ENCODE measurements at places on chromosomes 5 and 9.

GRCh38 chr5:180975338-180975737, 13.3 kb upstream of the BTNL3 start:
- no peak for DNase-seq

DNA sequence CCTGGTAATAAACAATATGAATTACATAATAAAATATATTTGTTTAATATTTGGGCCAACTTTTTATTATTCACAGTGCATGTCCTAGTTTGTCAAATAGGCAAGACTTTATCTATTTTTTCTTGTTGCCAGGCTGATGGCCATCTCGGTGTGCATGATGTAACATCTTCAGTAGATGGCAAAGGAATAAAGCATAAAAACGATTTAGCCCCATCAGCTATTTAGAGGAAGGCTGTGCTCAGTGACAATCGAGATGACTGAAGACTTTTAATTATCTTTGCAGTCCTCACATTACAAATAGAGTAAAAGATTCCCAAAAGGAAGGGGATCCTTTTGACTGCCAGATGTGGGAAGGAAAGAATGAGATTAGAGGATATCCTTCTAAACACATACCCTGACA, 358.5 kb downstream of the PTPRD start:
- no peak for DNase-seq

GRCh38 chr5:129652349-129653056, 95.4 kb upstream of the MINAR2 start:
- no peak for DNase-seq

GRCh38 chr5:102223542-102224477, 72.3 kb downstream of the SLCO4C1 start:
- DNase-seq = no peak

GRCh38 chr5:146188358-146188757, 5.9 kb upstream of the LARS1 start:
- no peak for DNase-seq

DNA sequence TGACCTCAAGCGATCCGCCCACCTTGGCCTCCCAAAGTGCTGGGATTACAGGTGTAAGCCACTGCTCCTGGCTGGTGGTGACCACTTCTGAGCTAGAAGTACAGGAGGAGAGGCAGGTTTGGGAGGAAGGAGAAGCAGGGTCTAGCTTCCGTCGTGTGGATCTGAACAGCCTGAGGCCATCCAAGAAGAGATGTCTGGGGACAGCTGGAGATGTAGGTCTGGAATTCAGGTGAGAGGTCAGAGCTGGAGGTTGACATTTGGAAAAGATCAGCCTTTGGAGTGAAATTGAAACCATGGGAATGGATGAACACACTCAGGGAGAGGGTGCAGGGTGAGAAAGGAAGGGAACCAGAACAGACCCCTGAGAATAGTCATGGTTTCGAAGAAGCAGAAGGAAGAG, 33.2 kb upstream of the GGTA1 start:
- no peak for DNase-seq

- DNase-seq = no peak
Observed at GRCh38 chr5:74595143-74595925, 45.2 kb downstream of the ENC1 start.

- no peak for DNase-seq
Observed at GRCh38 chr5:140324617-140325241, 21.7 kb downstream of the HBEGF start.

DNA sequence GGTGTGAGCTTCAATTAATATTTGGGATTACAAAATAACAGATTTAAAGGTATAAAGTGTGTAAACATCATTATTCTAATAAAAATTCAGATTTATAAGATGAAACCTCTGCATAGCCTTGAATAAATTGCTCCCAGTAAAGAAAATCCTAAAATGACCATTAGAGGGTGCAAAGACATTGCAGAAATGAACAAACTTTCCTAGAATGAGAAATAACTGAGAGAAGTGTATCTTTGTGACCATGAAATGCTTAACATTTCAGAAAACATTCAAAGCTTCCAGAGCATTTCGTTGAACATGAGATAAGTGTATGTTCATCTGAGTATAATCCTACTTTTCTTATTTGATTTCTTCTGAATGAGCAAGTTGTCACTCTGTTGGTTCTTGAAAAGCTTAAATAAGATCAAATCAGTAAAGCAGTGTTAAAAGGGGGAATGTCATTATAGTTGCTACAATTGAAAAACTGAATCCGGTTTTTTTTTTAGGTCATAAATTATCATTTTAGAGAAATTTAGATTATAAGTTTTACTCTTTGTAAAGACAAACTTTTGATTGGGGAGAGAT, 24.7 kb upstream of the NUDT12 start:
- no peak for DNase-seq

DNA sequence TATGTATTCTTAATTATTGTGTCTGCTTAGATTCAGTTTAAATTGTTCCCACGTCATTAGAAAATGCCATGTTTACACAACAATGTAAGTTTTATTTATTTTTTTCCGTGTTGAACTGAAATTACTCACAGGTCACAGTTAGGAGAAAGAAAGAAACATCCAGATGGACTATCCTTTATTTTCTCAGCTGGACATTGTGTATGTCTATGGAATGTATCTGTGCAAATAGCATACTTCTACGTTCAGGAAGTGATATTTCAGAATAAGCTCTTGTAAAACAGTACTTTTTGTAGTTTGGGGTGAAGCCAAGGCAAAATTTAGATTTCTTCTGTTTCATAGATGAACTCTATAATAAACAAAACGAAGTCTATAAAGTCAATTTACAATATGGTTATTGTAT, 249.0 kb upstream of the ZNF608 start:
- DNase-seq = no peak

- DNase-seq = no peak
Observed at GRCh38 chr5:3446410-3446809, 149.2 kb upstream of the IRX1 start.

DNA sequence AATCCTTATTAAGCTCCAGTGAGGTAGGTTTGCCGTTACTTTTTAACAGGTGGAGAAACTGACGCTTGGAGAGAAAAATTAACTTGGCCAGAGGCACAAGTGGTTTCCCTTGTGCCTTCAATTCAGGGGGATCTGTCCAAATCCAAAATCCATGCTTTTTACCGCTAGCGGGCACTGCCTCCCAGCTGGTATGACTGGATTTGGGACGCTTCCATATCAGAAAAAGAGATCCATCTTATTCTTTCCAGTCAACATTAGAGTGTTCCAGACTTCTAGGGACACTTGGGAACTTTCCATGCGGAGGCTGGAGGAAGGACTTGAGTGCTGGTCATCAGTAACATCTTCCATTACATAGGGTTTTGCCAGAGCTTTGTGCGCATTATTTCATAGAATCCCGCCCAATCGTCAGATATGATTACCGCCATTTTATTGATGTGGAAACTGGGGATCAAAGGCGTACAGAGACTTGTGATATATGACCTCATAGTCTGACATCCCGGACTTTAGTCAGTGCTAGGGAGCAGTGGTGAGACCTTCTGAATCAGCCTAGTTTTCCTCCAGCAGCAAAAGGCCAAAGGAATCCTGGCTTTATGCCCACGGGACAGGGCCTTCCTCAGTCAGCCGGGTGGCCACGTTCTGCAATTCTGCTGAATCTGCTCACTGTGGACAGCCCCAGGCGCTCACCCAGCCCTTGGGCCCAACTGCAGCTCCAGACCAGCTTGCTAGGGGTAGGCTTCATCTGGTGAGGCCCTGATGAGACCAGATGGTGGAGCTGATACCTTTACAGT, 1.1 kb upstream of the GNPDA1 start:
- DNase-seq = no peak

DNA sequence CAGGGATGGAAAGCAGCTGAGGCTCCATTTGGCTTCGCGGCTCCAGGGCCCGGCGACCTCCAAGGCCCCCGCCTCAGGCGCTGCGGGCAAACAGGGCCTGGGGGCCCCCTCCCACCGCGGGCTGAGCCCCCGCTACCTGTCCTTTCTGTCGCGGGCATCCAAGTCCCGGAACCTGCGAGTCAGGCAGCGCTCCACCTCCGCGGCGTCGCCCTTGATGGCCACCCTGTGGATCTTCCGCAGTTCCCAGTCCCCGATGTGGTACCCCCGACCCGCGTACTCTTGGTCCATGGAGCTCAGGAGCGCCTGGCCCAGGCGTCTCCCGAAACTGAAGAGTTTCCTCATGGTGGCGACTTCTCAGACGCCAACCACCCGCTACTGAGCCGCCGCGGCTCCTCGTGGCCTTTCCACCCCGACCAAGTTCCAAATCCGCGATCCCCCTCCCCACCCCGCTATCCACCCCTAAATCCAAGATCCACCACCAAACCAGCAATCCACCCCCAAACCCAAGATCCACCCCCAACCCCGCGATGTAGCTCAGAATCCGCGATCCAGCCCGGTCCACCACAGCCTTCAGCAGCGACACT, 86.5 kb upstream of the CCDC180 start:
- no peak for DNase-seq

DNA sequence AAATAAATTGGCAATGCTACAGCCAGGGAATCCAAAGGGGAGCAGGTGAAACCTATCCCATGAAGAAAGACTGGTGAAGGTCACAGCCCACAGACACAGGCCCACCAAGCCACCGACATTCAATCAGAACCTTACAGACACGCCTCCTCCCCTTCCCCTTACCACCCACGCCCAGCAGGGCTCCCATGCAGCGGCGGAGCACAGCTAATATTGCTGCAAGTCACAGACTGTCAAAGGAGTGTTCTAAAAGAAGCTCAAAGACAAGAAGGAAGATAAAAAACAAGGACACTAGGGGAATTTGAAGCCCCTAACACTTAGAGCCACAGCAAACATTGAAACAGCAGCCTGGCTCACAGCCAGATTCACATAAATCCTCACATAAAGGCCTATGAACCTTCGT, 91.2 kb downstream of the MED10 start:
- DNase-seq = no peak

- no peak for DNase-seq
Observed at GRCh38 chr5:168513861-168514428, 15.2 kb upstream of the FBLL1 start.

DNA sequence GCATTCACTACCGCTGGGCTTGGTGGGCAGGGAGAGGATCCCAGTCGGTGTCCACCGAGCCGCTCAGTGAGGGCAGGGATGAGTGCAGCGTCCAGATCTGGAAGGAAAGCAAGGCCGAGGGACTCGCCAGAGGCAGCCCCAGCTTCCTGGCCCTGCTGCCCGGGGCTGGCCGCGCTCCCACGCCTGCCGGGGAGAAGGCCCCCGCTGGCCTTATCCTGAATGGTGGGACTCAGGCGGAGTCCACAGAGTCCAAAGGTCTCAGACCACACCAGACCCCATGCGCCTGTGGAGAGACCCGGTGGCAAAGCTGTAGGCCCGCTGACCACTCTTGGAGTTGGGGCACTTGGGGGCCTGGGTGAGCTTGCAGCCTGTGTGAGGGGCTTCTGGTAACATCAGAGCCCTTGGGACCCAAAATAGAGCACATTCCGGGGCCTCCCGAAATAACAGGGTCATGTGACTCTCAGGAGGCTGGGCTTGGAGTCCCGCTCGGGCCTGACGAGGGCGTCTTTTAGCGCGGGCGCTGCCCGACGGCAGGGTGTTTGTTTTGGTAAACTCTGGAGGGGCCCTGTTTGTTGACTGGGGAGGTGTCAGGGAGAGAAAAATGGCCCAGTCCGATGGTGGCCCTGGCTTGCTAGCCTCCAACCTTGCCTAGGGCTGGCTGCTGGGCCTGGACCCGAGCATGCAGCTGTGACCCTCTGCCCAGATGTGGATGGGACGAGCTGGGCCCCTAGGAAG, 2.8 kb downstream of the RXRA start:
- no peak for DNase-seq

DNA sequence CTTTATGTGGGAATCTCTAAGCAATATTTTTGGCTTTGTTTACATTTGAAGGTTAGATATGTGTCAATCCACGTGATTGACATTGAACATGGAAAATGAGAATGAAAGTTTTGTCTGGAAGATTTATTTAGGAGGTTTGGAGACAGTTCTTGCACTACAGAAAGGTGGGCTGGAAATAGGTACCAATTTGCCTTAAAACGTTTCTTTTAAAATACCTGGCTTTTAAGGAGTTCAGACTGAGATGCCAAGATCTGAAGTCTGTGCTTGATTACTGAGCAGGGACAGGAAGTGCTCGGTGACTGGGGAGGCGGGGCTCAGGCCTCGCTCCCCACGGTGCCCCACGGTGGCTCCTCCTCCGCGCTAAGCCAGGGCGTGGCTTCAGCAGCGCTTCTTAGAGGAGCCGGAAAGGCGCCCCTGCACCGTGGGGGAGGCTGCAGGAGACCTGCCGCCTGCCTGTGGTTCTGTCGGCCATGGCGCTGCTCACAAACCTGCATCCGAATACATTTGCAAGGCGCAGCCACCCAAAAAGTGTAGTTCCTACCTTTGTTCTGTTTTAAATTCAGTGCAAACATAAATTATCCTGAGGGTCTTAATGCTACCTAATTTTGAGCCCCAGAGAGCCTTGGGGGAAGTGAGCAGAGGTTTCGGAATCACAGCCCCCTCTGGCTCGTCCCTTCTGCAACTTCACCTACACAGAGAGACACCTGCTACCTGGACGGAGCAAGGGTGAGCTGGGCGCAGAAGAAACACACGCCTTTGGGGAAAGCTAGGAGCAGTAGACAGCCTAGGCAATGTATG, 49.2 kb downstream of the USP20 start:
- peak; percentile 95 for DNase-seq

DNA sequence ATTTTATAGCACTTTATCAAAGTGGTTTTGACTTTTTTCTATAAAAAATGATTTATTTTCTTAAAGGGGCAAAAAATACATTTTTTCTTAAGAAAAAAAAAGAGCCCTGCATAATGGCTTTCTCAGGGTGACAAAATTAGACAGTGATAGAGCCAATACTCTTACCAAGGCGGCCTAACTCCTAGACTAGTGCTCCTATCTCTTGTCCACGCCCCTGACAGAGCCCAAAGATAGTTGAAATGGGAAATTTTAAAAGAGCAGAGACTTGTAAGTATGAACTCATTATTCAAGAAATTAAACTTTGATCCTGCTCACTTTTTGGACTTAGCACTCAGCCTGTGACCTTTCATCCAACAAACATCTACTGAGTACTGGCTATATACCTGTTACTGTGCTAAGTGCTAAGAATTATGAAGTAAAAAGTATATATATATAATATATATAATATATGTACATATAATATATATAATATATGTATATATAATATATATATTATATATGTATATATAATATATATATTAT, 1.2 kb downstream of the INVS start:
- DNase-seq = no peak

DNA sequence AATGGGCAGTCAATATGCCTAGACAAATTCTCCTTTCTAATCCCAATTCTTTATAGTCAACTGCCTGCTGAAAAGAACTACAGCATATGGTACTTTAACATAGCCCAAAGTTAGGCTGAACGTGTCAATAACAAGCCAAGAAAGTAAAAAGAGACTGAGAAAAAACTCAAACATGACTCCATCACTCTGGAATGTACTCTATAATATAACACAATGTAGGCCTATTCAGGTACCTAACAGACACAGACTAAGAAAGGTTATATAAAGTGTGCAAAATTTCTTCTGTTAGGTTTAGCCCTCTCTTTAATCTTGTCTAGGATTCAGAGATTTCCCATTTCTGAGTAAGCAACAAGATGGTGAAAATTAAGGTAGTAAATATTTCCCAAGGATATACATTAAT, 209.7 kb upstream of the PRR16 start:
- DNase-seq = no peak

GRCh38 chr5:14155075-14155474, 11.9 kb downstream of the TRIO start:
- no peak for DNase-seq

All from CD4-positive, alpha-beta memory T cell (primary cell).